ENCODE measurements at places on chromosomes 2 and 18.

DNA sequence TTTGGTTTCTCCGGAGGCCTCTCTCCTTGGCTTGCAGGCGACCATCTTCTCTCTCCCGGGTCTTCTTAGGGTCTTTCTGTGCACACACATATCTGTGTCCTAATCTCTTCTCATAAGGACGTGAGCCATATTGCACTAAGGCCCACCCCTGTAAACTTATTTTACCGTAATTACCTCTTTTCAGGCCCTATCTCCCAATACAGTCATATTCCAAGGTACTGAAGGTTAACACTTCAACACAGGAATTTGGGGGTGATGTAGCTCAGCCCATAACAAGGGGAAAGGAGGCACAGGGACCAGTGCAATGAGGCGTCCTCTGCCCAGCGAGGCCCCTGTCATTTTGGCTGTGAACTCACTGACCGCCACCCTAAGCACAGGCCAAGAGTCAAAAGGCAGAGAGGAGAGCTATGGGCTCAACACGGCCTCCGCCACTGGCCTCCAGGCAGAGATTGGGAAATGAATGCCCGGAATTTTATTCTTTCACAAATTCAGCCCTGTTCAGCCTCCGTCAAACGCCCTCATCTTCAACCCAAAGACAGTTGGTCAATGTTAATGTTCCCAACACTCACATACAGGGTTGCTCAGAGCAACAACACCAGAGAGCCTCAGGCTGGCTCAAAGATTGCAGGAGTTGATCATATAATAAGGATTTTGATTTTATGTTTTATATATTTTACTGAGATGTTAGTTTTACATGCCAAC is 15.9 kb upstream of the NMUR1 start:
- DNase-seq, result no peak

- DNase-seq, result no peak
Observed at GRCh38 chr18:13893418-13893760, 21.9 kb downstream of the MC2R start.

GRCh38 chr2:233469261-233470010 is 97.1 kb downstream of the USP40 start:
- no peak for DNase-seq

DNA sequence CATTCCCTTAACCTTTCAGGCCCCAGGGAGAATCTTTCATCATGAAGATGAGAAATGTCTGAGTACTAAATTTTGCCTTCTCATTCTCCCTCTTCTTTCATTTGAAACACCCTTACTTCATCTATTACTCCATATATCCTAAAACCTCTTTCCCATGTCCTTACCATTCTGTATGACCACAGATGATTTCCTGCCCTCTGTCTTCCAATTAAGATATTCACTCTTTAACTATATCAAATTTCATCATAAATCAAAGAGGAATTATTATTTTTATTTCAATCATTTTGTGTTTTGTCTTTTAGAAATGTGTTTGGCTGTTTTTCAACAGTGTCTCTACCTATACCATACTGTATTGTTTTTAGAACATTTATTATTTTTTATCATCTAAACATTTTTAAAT is 964.9 kb upstream of the KLHL29 start:
- DNase-seq, result no peak

- DNase-seq, result no peak
Observed at GRCh38 chr2:54677476-54678265, 45.8 kb upstream of the EML6 start.

- no peak for DNase-seq
Observed at GRCh38 chr2:99571954-99572353, 82.1 kb upstream of the REV1 start.
